Posterior vena cava (tissue), 2 donors: ENCODE measurements at places on chromosomes 16 and 17.

DNA sequence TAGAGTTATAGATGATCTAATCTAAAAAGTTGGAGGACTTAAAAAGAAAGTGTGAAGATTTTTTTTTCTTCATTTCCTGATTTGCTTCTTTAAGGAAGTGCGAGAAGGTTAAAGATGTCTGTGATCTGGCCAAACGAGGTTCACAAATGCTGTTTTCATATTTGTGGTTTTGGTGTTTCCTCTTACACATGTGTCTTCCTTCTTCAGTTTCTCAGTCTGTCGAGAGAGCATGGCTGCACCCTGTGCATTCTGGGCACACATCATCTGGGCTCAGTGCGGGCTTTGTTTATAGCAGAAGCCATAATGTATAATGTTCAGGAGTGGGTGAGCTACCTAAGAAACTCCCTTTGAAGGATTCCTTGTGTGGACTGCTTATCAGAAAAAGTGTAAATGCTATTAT is 260.4 kb upstream of the TBX2 start:
- DNase-seq: no peak

DNA sequence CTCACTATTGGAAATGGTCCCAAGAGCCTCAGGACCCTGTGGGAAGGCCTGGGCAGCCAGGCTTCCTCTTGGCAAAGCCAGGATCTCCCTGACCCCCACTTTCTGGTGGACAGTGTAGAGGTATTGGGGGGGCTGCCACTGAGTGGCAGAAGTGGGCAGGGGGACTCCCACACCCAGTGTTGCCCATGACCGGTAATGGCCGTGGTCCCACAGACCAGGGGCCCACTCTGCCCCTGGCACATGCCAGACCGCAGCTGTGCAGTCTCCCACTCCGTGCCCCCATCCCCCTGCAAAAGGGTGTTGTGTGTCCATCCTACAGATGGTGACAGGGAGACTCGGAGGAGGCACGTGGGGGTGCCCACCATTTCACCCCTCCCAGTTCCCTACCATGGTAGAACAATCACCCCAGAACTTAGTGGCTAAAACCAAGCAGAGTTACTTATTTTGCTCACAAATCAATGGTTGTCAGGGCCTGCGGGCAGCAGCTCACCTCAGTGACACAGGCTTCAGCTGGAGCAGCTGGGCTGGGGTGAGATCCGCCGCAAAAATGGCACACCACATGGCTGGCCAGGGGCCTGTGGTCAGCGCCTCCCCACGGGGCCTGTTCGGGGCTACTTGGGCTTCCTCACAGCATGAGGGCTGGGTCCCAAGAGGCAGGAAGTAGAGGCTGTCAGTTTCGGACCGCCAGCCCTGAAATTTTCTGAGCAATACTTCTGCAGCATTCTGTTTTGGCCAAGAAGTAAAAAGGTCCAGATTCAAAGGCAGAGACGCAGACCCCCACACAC is 59.0 kb upstream of the ZNF469 start:
- DNase-seq: no peak

GRCh38 chr17:1959871-1960544 is 65.1 kb downstream of the RTN4RL1 start:
- no peak for DNase-seq

GRCh38 chr17:1170739-1171138 is 9.0 kb downstream of the ABR start:
- DNase-seq: no peak

GRCh38 chr16:88703486-88704309 is 2.5 kb downstream of the RNF166 start:
- DNase-seq: no peak

- DNase-seq: no peak
These were observed 306.0 kb upstream of the RBFOX1 start for GRCh38 chr16:7026639-7027038.

GRCh38 chr17:28317966-28318758 is 838 bp upstream of the TMEM97 start:
- DNase-seq: no peak

DNA sequence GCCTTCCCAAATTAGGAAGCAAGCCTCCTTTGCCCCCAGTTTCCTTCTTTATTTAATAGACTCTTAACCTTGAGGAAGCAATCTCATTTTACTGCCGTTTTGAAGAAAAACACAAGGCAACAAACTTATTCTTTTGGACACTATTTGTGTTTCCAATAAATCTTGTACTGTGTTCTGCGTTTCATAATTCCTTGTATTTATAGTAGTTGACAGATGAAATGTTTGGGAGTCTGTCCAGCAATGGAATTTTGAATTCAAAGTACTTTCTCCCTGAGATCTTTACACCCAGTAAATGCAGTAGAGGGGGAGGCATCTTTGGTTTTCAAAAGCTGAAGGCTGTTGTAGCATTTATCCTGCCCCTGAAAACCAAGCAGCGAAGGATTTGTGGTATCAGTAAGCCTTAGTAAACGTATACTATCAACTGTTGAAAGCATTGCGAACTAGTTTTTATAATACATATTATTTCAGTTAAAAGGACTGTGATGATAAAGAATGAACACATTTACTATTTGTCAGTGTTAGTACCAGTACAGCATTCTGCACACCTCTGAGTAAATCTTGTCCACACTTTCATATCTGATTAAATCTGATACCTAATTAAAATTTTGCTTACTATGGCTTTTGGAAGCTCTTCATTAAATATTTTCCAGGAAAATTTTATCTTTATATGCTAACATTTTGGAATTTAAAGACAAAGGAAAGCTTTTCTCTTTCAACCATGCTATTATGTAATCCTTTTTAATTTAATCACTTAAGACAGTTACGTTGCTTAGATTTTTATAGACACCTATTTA is 83.1 kb downstream of the TNRC6C start:
- no peak for DNase-seq

- DNase-seq: no peak
These were observed 60.6 kb downstream of the AIPL1 start for GRCh38 chr17:6374271-6374691.

GRCh38 chr16:4947722-4948503 is 10.2 kb upstream of the SEC14L5 start:
- DNase-seq: no peak

DNA sequence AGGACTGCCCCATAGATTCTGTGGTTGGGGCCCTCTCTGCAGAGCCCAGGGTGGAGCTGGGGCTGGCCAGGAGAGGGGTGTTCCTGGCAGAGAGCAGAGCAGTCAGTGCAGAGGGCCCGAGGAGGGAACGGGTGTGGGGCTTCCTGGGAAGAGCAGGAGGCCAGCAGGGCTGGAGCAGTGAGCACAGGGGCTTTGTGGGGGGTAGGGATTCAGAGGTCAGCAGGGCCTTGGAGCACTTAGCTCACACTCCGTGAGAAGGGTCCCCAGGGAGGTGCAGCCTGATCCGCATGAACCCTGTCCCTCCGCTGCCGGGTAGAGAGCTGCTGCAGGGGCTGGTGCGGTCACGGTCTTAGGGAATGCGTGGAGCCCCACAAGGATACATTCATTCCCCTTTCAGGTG is 113.0 kb upstream of the CIBAR2 start:
- DNase-seq: no peak

DNA sequence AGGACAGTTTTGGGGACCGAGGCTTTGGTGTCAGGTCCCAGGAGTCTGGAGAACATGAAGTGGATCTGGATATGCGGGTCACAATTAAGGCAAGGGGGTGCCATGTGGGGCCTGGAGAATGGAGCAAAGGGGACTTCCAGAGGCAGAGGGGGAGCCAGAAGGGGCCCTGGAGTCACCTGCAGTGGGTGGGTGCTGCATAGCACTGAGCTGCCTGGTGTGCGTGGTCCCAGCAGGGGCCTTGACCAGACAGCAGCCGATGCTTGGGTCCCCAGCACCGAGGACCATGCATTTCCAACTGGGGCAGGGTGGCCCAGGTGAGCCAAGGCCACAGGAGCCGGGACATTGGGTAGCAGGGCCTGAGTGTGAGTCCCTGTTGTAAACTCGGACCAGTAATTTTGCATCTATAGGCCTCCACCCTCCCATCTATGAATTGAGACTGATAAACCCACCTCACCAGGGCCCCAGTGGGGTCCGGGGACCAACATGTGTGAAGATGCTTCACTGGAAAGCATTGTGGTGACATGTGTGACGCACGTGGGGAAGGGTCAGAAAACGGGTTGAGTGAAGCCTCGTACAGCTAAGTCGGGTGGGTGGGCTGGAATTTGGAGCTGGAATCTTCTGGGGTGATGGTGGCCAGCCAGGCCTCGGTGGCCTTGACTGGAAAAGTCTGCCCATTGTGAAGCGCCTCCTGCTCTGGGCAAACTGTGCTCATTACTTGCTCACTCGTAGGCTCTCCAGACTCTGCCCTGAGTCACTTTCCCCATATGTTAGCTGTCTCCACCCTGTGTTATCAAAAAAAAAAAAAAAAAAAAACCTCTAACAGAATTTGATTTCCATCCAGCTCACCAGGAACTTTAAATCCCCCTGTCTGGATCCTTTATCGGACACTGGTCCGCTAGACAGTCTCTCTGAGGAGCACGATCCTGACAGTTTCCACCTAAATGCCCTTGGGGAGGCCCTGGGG is 90.5 kb upstream of the ZNF469 start:
- DNase-seq: no peak

GRCh38 chr16:65154321-65154720 is 32.5 kb upstream of the CDH11 start:
- DNase-seq: no peak

DNA sequence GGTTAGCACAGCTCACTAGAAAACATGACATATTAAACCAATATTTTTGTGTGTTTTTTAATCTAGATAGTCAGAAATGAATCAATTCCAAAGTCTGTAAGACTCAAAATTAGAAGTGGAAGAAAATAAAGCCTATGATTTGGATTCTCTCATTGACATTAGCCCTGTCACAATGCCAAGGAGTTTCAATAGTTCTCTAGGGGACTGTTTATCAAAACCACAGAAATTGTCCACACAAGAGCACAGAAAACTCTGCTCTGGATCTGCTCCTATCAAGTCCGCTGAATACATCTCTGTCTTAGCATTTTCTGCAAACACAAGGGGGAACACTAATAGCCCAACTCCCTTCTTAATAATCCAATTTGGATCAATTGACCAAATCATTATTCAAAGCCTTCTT is 152.0 kb downstream of the HS3ST3B1 start:
- DNase-seq: no peak

DNA sequence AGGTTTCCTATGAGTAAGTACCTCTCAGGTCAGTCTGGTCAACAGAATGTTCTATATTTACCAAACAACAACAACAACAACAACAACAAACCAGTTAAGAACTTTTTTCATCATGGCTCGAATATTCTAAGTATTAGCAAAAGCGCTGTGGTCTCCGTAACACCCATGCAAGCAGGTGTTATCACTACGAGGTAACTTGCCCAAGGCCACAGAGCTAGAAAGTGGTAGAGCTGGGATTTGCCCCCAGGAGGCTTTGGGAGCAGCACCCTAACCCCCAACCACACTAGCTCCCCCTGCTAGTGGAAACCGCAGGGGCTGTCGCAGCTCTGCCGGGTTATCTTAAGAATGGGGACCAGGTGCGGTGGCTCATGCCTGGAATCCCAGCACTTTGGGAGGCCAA is 23.9 kb upstream of the C16orf74 start:
- no peak for DNase-seq

- DNase-seq: peak; percentile 70
These were observed 22.4 kb upstream of the MFSD6L start for GRCh38 chr17:8821446-8822105.

DNA sequence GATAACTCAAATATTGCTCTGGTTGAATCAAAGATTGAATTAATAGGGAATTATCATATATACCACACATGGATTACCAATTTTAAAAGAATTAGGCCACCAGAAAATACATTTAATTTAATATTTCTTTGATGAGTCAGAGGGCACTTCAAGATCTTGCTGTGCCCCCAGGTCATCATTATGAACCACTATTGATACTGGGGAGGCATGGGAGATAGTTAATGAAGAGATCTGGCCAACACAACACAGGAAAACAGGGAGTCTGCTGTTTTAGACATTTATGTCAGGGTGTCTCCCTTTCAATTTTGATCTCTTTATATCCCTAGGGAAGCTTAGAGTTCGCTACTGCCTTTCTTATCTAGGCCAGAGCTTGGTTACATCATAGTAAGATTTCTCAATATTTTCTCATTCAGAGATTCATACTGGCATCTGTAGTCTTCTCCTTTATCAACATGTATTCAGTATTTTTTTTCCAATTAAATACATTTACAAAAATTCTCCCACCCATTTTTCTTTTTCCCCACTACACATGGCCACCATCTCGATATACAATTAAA is 158.3 kb upstream of the ZFHX3 start:
- DNase-seq: no peak

DNA sequence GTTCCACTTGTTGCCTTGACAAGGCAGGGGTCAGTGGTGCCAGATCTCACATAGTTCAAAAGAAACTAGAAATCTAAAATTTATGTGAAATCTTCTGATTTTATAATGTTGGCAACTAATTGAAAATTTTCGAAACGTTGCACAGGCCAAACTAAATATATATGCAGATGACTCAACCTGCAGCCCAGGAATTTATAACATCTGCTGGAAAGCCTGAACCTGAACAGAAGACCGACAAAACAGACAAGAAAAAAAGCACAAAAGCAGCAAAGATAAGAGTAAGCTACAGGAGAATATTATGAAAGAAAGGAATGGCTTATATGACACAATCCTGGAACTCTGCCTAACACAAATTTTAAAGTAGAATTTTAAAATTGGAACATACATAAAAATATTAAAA is 207.6 kb downstream of the CEP112 start:
- no peak for DNase-seq

GRCh38 chr17:73240561-73240960 is 21.1 kb downstream of the CPSF4L start:
- no peak for DNase-seq

GRCh38 chr16:86732621-86733295 is 154.4 kb downstream of the FOXL1 start:
- peak; percentile 72 for DNase-seq

GRCh38 chr17:2068031-2068518 is 13.2 kb downstream of the HIC1 start:
- DNase-seq: no peak

DNA sequence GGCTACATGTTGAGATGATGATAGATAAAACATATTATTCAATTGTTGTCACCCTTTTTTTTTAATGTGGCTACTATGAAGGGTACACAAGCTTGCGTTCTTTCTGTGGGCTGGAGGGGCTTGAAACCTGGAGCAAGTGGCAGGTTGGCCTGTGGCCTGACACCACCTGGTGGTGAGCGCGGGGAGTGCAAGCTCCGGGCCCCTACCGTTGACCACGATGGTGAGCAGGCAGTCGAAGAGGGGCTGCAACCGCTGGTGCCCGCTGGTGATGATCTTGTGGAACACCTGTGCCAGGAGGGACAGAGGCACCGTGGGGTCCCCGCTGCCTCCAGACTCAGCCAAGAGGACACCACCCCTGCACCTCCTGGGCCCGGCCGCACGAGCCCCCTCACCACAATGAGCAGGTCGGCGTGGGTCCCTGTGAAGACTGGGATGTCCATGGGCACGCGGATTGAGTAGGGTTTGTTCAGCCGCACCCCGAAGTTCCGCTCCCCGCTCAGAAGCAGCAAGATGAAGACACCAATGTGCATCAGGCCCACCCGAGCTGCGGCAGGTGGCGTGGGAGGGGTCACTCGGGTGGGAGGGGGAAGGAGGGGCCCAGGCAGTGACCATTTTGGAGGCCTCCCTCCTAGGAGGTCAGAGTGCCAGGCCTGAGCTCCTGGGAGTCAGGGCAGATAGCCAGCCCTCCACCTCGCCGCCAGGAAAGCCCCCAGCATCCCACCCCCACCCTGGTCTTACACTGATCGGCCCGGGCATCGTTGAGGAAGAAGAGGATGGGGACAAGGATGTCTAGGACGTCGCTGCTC is 14.4 kb downstream of the HID1 start:
- peak; percentile 92 for DNase-seq

- no peak for DNase-seq
These were observed 6.5 kb upstream of the ABR start for GRCh38 chr17:1186214-1186820.
